M059J (cell line): ENCODE measurements at places on chromosomes 1 and 21.

GRCh38 chr1:224168859-224169380 lies 14.1 kb upstream of the DEGS1 start:
- peak; percentile 97 for DNase-seq

GRCh38 chr1:5953386-5953785 lies 38.8 kb downstream of the NPHP4 start:
- DNase-seq = no peak

DNA sequence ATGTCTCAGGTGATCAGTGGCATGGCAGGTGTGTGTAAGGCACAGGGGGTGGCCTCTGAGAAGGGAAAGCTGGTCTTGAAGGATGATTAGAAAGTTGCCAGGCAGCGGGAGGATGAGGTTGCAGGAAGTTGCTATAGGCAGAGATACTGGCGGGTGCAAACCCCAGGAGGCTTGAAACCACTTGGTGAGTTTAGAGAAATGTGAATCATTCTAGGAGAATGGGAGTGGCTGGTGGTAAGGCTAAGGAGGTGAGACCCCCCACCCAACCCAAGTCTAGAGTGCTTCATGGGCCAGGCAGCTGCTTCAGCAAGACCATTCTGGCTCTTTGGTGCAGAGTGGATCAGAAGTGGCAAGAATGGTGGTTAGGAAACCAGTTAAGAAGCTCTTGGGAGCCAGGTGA lies 9.0 kb downstream of the SH2D2A start:
- DNase-seq = no peak

DNA sequence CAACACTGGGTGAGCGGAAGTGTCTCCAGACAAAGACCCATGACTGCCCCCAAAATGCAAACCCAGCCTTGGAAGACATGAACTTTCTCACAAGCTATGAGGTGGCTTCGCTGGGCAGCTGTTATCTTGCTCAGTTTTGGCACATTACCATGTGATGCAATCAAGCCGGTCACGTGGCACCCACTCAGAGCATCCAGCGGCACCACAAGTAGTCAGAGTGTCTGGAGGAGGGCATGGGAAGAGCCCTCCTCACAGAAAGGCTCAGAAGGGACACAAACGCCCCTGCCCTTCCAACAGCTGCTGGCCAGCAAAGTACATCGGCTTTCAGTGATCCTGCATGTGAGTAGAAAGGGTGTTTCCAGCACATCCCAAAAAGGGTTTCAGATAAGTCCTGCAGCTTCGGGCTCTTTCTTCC lies 145.5 kb upstream of the IRF2BP2 start:
- peak; percentile 91 for DNase-seq

DNA sequence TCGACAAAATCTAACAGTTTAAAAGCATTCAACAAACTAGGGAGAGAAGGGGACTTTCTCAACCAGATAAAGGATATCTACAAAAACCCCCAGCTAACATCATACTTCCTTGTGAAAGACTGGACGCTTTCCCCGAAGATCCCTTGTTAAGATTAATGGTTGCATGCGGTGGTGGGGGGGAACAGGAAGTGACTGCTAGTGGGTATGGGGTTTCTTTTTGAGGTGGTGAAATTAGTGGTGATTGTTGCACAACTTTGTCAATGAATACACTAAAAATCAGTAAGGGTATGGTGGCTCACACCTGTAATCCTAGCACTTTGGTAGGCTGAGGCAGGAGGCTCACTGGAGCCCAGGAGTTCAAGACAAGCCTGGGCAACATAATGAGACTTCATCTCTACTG lies 26.9 kb upstream of the EYA3 start:
- DNase-seq = peak; percentile 19

- no peak for DNase-seq
Observed at GRCh38 chr1:77571642-77572041, 110.8 kb downstream of the ZZZ3 start.

- DNase-seq = no peak
Observed at GRCh38 chr21:32768530-32768929, 3.0 kb downstream of the PAXBP1 start.

DNA sequence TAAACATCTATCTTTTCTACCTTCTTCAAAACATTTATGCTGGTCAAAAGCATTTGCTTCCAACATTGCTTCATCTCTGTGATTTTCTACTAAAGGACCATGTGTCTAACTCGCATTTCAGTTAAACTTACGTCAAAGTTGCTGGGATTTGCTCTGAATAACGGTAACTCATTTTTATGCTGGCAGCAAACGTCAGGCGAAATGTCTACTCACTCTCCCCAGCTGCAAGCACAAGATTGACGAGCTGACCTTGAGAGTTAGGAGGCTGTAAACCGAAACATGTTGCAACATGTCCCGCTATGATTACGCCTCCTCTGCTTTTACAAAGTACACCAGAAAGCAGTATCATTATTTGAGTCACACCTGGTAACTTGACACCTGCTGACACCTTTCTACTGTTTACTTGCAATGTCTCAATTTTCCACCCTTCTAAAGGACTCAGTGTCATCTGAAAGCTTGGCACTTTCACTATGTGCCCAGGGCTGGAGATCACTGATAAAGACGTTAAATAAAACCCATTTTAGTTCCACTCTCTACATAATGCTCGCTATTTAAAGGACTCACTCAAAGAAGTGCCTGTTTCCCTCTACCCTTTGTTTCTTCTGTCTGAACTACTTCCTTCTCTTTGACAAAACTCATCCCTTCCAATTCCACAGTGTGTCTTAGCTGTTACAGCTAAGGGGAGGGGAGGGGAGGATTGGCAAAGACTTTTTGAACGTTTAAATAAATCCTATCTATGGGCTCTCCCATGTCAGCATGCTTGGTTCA lies 111.9 kb downstream of the PTPN14 start:
- peak; percentile 74 for DNase-seq

DNA sequence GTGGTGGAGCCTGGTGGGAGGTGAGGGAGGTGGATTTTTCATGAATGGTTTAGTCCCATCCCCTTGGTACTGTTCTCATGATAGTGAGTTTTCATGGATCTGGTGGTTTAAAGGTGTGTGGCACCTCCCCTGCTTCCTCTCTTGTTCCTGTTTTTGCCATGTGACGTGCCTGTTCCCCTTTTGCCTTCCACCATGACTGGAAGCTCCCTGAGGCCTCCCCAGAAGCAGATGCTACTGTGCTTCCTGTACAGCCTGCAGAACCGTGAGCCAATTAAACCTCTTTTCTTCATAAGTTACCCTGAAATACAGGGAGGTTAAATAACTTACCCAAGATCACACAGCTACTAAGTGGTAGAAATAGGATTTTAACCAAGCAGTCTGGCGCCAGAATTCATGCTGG lies 4.3 kb upstream of the HEYL start:
- no peak for DNase-seq
